ENCODE measurements at places on chromosomes 3 and 15.
A peak's percentile ranks its signal among the peaks of the same experiment; 100 is the strongest.

DNA sequence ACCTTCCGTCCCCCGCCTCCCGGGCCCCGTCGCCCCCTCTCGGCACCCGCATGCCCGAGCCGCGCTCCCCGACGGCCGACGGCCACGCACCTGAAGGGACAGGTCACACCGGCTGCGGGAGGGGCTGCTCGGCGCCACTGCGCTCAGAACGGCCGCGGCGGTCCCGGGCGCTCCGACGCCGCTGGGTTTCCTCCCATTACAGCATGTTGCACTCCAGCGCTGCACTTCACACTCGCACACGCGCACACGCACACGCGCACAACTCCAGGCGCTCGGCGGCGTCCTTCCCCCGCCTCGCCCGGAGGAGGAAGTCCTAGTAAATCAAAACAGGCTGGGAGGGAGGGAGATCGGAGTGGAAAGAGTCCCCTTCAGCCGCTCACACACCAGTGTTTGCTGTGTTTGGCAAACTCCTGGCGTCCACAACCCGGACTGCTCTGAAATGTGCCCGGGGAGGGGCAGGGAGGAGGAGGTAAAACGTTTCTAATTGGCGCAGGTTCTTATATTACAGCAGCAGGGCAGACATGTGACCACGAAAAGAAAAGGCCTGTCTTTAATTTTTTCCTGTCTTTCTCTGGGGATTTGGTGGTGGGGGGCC lies 76.7 kb upstream of the VGLL4 start:
- peak; percentile 69 for DNase-seq

GRCh38 chr15:23628612-23629233 lies 18.9 kb downstream of the MAGEL2 start:
- no peak for DNase-seq

GRCh38 chr3:157671656-157672055 lies 168.4 kb upstream of the VEPH1 start:
- no peak for DNase-seq

GRCh38 chr3:195394700-195395099 lies 48.1 kb downstream of the ACAP2 start:
- DNase-seq, result peak; percentile 16

DNA sequence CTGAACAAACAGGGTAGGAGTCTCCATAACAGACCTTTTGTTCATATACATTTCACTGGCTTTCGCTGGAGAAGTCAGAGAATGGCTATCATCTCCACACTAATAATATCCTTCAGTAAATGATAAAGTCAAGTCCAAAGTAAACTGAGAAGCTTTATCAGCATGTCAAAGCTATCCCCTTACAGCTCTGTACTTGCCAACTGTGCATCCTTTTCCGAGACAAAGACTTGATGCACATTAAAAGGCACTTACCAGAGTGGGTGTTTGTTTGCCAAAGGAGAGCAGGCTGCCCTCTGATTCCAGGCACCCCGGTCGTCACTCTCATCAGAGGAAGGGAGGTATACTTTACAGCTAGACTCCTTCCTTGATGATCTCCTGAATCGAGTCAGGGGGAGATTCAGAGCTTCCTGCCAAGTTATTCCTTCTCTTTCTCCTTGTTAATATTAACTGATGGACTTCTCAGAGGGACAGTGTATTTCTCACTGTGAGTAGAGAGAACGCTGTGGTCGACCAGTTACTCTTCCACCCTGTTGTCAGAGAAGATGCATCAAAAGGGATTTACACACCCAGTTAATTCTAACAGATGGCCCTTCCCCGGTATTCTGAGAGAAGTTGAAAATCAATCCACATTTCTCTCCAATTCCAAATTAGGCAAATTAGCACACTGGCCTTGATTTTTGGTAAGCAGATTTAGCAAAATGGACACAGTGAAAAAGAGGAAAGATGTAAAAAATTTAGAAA lies 504.7 kb upstream of the NR2F2 start:
- no peak for DNase-seq
